ENCODE measurements at places on chromosomes 7 and 10. TPM values are rescaled to one million over a fixed set of nuclear protein-coding genes. Genes with fewer than 3 reads are reported as not detected.

WIPF3 gene
- not detected for total RNA-seq

HECW1 gene
- total RNA-seq = 0.32 TPM

PAXIP1 gene
- 5.9 TPM for total RNA-seq

OR2A1 gene
- 0.24 TPM for total RNA-seq

AASS gene
- total RNA-seq = 18.9 TPM

PRSS37 gene
- not detected for total RNA-seq

SPDYE8 gene
- total RNA-seq = not detected

RPEL1 gene
- total RNA-seq = 0.13 TPM

WNT2 gene
- 0.13 TPM for total RNA-seq

SLC13A1 gene
- not detected for total RNA-seq

SPDYE2B gene
- not detected for total RNA-seq

HABP2 gene
- total RNA-seq = not detected

SPDYE16 gene
- not detected for total RNA-seq

IFIT2 gene
- total RNA-seq = 2.7 TPM

FRMPD2 gene
- total RNA-seq = 0.13 TPM

TRIL gene
- total RNA-seq = 11.4 TPM

GNGT1 gene
- not detected for total RNA-seq

CCDC201 gene
- total RNA-seq = not detected

Measured in epithelial cell of alveolus of lung (primary cell).